ENCODE measurements at places on chromosomes 3 and 15.

GRCh38 chr15:26628879-26629529 lies 143.9 kb downstream of the GABRB3 start:
- no peak for DNase-seq

- no peak for DNase-seq
Observed at GRCh38 chr3:63437858-63438257, 159.8 kb downstream of the SYNPR start.

DNA sequence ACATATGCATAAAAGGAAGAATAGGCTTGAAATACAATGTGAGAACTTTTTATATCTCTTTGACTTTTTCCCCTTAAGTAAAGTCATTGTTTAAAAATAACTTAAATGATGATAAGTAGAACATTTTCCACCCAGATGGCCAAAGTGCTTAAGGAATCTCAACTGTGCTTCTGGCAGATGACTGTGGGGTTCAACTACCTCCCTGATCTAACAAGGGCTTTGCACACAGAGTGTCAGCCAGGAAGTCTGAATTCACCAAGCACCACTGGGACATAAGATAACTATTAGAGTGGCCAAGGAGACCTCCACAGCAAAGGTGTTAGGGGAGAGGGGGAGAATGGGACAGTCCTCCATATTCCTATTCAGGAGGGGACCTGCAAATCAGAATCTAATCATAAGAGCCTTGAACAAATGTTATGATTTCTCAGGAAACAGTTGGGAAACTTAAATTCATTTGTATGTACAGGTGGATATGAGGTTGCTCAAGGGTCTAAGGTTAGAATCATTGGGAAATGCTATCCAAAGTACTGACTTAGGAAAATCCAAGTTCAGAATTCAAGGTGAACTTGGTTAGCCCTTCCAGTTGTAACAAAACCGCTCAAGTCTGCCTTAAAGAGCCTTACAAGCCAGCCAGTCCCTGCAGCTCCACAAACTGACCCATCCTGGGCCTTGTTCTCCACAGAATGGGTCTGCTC lies at the start of gene FETUB:
Gene FETUB, plus strand, starts transcription at position 622 of the 695 bp plus-strand sequence. Its CDS starts 62 bp downstream, at position 684.
- no peak for DNase-seq

DNA sequence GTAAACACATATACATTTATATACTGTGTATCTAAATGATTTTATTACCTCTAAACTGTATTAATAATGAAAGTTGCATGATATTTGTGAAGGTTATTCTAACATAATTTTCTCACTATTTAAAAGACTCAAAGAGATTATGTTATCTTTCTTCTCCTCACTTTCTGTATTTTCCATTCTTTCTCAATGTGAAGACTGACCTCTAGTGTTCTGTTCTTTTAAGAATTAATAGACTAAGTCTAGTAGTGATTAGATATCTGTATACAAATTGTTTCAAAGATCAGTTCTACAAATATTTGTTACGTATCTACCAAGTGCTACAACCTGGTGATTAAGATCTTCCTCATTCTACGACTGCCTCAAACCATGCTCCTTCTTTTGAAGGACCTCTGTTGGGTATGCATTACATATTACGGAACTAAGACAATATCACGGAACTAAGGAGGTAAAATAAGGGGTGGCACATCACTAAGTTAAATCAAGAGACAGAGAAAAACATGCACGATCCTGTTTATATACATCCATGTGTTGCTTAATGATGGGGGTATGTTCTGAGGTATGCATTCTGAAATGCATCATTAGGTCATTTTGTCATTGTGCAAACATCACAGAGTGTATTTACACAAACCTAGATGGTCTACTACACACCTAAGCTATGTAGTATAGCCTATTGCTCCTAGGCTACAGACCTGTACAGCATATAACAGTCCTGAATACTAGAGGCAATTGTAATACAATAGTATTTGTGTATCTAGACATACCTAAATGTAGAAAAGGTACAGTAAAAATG lies 161.5 kb upstream of the KBTBD8 start:
- DNase-seq, result no peak

DNA sequence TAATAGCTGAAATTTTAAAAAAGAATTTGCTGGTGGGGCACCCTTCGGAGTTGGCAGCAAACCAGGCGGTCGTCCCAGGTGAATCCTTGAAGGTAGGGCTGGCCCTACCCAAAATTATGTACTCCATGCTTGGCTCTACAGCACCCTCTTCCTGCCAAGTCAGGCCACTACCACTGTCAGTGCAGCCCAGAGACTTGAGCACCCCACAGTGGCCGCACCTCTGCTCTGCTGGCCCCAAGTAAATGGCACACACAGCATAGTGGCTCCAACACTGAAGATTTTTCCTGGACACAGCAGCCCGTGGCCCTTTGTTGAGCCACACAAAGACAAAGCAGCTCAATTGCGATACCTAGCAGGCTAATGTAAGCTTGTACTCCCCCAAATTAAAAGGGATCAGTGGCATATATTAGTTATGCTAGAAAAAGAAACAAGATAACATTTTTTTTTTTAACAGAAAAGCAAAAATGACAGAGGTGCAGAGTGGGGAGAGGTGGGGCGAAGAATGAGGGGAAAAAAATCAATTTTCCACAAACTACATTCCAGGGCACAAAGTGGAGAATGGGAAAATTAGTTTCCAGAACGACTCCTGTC lies 250.5 kb downstream of the UACA start:
- peak; percentile 87 for DNase-seq

GRCh38 chr15:56343879-56344278 lies 21.3 kb upstream of the TEX9 start:
- no peak for DNase-seq

- no peak for DNase-seq
Observed at GRCh38 chr3:126604691-126605090, 46.0 kb upstream of the C3orf22 start.

DNA sequence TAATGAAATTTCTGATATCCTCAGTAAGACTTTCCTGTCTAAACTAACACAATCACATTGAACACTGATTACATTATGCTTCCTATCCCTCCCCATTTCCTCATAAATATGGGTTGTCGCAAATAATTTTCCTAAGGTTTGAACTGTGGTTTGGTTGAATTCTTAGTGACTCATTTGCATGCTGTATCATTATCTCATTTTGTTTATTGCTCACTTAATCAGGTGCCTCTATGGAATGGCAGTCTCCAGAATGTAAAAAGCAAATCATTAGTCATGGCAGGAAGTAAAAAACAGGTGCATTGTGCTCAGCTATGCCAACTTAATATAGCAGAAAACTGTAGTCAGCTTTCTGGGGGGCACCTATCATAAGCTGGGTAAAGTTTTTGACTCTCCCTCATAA lies 216.0 kb upstream of the ZBTB20 start:
- no peak for DNase-seq

DNA sequence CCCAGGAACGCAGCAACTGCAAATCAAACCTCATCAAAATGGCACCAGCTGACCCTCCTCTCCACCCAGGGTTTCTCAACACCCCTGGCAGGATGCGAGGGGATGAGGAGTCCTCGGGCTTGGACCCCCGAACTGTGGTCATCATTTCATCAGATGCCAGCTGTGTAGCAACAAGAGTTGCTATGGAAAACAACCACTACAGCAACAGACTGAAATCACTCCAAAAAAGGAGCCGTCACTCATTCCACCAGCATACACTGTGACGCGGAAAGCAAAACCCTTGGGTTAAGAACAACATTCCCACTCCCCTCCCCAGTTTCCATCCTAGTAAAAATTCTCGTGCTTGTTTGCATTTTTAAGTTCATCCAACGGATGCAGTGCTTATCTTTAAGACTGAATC lies 40.1 kb downstream of the VGLL4 start:
- DNase-seq, result no peak

- DNase-seq, result no peak
Observed at GRCh38 chr3:1092771-1093170, at the start of gene CNTN6. Gene CNTN6, plus strand, starts transcription at chr3:1093024. Its CDS starts 54,985 bp downstream, at chr3:1148009.
